ENCODE measurements at places on chromosomes 4 and X. TPM values are rescaled to one million over a fixed set of nuclear protein-coding genes. Genes with fewer than 3 reads are reported as not detected.

PPP2R2C gene
- polyA plus RNA-seq = 0.01 TPM

DNA sequence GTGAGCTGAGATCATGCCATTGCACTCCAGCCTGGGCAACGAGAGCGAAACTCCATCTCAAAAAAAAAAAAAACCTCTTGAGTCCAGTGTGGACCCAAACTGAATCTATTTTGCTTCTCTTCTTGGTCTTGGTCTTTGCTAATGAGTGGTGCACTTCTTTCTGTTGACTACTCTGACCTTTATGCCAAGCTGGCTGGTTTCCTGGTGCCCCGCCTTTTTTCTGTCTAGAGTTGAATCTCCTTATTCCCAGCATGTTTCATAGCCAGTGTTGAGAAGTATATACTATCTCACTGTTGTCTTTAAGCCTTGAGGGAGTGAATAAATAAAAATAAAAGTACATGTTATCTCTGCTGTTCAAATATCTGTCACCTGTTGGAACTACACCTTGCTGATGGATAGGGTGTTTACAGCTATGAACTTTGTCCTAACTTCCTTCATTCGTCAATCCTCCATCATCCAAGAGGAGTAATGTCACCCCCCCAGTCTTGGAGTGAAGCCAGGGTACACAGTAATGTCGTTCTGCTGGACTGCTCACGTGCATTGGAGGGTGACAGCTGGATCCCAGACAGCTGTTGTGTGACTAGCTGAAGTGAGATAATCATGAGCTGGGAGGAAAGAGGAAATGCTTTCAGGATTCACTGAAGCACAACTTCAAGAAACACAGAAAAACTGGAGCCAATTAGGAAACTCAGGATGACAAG, 99.3 kb upstream of the PRKG2 start:
- DNase-seq = no peak

GRCh38 chr4:3330707-3331106, 37.9 kb downstream of the RGS12 start:
- DNase-seq = peak; percentile 21

GRCh38 chrX:56462389-56462788, 101.0 kb upstream of the UBQLN2 start:
- DNase-seq = no peak

Data from liver (tissue), 10 donors.